SK-N-SH treated with all-trans-retinoic acid at 6 μM for 48 hours (cell line): ENCODE measurements at places on chromosomes 16 and 17.

GRCh38 chr17:65545705-65546523 is 15.5 kb downstream of the AXIN2 start:
- ATAC-seq = no peak

GRCh38 chr17:68498479-68499326 is 13.5 kb upstream of the PRKAR1A start:
- ATAC-seq = peak; percentile 21; the same call in 2 of the 3 replicates

DNA sequence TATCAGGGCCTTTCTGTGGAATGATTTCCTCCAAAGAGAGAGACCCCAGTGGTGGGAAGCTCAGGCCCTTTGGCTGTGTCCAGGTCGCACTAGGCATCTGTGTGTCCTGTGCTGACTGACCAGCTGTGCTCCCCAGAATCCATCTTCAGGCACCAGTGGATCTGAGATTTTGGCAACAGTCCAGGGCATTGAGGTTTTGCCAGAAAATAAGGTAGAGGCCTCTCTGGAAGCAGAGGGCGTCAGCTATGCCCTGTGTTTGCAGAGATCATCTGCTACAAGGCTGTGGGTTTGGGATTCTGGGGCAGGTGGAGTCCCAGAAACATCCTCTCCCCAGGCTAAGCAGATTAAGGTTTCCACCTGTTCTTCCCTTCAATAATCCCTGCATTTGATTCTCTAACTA is 57.5 kb upstream of the TOB1 start:
- no peak for ATAC-seq

- peak; percentile 98 for ATAC-seq
Observed at GRCh38 chr17:21511363-21512195, 135.4 kb downstream of the KCNJ12 start.

DNA sequence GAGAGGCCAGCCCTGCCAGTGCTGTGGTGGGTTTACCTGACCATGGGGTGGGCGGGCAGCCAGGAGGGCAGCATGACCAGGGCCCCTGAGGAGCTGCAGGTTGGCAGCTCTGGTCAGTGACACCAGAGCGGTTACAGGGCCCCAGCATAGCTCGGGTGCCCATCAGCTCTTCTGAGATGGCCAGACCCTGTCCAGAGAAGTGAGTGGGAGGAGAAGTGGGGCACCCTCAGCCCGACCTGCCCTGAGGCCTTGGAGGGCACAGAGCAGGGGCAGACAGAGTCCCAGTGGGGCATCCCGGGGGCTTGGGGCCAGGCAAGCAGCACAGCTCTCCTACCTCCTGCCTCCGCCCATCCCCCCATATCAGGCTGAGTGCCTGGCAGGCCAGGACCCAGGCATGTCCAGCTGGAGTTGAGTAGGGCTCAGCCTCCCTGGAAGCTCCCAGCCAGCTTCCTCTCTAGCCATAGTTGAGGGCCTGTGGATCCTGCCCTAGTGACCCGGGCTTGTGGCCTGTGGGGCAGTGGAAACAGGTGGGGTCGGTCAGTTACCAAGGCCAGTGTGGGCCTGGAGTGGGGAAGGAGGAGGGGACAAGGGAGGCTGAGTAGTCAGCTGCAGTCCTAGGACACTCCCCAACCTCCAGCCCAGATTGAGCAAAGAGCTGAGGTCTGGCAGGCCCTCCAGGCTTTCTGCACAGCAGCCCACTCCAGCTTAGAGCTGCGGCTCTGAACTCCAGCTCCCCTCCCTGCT is 83.5 kb downstream of the AMFR start:
- no peak; the same call in 2 of the 3 replicates for ATAC-seq
